Testis (tissue), 5 donors: ENCODE measurements at places on chromosomes 13 and 19.

- no peak for DNase-seq
Observed at GRCh38 chr13:39481491-39481890, 121.5 kb downstream of the LHFPL6 start.

GRCh38 chr19:17075864-17076542 is 426 bp downstream of the MYO9B start:
- DNase-seq, result no peak

DNA sequence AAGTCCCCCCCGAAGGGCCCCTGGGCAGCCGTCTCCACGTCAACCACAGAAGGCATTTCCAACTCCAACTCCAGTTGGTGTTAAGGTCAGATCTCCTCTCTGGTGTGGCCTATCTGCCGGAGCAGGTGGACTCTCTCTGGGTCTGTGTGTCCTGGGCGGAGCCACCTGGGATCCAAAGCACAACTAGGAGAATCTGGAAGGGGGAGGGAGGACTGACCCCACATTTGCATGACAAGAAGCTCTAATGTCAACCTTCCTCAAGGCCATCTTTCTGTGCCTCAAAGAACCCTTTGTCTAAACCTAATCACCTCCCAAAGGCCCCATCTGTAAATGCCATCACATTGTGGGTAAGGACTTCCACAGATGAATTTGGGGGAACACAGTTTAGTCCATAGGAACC is 381.5 kb downstream of the UQCRFS1 start:
- DNase-seq, result no peak

- DNase-seq, result peak; percentile 84
Observed at GRCh38 chr19:15123900-15124299, 16.7 kb downstream of the SYDE1 start.

DNA sequence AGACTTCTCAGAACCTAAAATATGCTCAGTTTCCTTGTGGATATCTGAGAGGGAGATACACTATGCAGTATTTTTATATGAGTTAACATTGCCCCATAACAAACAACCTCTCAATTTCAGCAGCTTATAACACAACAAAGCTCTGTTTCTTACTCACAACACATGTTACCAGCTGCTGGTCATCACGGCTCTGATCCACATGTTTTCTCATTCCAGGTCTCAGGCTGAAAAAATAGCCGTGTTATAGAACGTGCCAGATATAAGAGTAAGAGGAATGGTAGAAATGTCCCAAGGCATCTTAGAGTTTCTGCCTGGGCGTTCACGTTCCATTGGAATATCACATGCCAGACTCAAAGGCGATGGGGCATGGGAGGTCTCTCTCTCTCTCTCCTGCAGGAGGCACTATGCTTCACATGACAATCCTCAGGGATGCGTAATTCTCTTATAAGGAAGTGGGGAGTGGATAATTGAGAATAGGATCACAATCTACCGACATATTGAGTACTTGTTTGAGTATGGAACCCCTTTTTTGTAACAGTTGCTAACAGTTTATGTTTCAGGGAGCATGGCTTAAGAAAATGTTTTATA is 246.6 kb downstream of the NHLRC3 start:
- DNase-seq, result no peak

- no peak for DNase-seq
Observed at GRCh38 chr19:43300876-43301765, 31.8 kb upstream of the PSG9 start.

DNA sequence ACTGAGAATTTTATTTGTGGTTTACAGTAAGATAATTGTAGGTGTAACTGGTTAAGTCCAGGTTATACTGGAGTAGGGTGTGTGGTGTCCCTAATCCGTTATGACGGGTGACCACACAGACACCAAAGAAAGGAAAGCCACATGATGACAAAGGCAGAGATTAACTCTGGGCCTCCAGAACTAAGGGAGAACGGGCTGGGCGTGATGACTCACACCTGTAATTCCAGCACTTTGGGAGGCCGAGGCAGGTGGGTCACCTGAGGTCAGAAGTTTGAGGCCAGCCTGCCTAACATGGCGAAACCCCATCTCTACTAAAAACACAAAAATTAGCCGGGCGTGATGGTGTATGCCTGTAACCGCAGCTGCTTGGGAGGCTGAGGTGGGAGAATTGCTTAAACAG is 10.2 kb upstream of the FUT2 start:
- no peak for DNase-seq

DNA sequence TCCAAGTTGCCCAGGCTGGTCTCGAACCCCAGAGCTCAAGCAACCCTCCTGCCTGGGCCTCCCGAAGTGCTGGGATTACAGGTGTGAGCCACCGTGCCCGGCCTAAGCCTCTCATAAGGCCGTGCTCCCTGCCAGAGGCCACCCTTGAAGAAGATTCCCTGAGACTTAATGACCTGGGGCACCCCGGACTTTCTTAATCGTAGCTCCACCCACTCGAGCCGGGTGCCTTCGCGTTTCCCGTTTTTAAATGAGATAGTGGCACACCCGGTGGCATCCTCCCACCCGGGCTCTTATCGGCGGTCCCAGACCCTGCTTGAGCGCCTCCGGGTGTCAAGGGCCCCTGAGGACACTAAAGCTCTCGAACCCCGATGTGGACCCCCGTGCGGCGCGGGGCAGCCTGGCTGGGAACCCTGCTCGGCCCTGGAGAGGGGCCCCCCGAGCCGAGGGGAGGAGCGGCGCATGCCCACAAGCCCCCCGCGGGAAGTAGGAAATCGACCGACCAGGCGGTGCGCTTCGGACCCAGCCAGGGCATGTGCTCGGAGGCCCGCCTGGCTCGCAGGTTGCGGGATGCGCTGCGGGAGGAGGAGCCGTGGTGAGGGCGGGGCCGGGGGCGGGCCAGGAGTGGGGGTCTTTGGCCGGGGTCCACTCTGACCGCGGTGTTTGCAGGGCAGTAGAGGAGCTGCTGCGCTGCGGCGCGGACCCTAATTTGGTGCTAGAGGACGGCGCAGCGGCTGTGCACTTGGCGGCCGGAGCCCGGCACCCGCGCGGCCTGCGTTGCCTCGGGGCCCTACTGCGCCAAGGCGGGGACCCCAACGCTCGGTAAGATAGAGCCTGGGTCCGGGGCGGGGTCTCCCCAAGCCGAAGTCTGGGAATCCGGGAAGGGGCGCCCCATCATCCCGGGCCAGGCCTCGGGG is at the start of gene ANKLE1:
TSS of gene ANKLE1 (plus strand) at position 511 of the 914 bp plus-strand sequence. CDS start at position 531, 20 bp downstream.
- no peak for DNase-seq

DNA sequence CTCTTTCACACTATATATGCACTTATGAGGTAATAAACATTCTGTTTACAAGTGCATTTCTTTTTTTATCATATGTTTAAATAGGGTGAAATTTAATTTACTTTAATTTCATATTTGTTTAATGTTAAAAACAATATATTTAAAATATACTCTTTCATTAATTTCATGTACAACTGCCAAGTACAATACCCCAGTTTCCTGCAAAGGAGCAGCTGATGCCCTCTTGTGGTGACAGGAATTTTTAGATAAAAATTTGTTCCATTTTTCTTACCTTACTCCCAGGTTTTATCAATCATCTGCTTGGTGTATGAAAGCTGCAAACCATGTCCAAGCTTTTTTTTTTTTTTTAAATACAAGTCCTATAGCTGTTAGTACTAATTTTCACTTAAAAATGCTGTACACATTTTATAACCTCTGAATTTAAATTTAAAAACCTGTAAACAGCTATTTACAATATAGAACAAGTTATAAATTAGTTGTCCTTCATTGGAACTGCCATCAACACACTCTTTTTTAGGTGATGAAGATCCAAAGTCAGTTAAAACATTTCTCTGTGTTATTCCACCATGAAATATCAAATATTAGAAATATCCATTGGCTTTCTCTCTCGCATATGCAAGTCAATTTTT is 4.9 kb downstream of the PCDH20 start:
- no peak for DNase-seq

DNA sequence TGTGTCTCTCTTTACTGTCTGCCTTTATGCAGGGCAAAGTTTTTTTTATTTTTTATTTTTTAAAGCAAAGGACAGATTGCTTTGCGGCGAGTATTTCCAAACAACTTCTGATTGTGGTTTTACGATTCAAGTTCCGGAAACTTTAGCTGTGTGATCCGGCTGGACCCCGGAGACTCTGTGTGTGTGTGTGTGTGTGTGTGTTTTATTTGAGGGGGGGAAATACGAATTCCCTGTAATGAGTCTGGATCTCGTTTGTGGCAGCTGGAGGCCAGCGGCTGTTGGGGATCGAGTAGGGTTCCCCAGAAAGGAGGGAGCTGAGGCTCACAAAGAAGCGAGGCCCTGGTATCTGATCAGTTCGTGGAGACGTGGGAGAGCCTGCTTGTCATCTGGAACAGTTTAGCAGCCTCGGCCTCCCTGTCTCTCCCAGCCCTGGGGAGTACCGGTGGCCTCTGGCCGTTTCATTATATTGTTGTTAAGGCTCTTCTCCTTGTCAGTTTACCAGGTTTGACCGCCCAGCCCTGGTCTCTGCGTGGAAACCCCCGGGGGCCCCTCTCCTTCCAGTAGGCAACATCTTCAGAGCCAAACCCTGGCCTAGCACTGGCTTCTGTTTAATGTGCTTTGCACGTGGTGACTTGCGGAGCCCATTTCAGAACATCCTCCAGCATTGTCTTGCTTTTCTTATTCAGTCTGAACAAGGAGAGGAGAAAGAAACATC is 1.3 kb downstream of the FARP1 start:
- peak; percentile 64 for DNase-seq

GRCh38 chr13:84290386-84290785 is 408.1 kb upstream of the SLITRK1 start:
- no peak for DNase-seq

GRCh38 chr13:81639984-81640582 is 1299.2 kb upstream of the SPRY2 start:
- DNase-seq, result peak; percentile 65

GRCh38 chr19:1453525-1454364 is 3.8 kb downstream of the APC2 start:
- peak; percentile 84 for DNase-seq

DNA sequence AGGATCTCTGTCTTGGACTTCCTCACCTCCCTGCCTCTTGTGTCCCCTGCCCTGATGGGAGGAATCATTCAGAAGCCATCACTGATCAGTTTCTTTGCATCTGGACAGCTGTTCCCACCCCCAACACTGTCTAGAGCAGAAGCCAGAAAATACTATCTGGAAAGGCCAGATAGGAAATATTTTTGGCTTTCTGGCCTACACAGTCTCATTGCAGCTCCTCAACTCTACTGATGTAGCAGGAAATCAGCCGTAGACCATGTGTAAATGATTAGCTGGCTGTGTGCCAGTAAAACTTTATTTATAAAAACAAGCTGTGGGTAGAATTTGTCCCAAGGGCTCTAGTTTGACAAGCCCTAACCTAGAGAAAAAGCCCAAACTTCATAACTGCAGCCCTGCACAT is 5.6 kb downstream of the SIGLEC7 start:
- no peak for DNase-seq

DNA sequence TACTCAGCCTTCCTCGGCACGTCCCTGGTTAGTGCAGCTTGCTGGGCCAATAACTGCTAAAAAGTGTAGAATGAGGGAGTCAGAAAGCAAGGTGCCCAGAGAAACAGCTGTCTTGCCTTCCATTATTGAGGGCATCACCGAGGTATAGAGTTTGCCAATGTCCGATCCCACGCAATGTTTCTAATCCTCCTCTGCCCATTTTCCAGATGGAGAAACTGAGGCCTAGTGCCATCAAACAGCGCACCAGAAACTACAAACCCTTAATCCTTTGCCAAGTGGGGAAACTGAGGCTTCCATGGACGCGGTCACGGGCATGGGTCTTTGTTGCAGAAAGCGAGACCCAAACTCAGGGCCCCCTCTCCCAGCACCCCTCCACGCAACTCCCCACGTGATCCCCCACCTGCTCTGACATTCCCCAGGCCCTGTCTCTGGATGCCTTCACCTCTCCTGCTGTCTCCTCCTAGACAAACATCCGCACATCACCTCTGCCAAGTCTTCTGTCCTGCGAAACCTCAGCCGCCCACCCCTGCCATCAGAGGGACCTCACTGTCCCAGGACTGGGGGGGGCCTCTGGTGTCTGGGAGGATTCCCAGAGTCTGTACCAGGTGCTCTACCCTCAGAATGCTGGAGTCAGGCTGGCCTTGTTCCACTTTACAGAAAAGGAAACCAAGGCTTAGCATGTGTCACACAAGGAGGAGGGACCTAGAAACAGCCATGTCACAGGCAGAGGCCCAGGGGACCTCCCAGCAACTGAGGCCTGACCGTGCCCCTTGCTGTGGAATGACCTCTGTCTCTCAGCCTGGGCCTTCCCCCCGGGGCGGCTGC is 930 bp upstream of the PDE4C start:
- no peak for DNase-seq

- no peak for DNase-seq
Observed at GRCh38 chr13:46171217-46171616, 10.8 kb downstream of the LCP1 start.

DNA sequence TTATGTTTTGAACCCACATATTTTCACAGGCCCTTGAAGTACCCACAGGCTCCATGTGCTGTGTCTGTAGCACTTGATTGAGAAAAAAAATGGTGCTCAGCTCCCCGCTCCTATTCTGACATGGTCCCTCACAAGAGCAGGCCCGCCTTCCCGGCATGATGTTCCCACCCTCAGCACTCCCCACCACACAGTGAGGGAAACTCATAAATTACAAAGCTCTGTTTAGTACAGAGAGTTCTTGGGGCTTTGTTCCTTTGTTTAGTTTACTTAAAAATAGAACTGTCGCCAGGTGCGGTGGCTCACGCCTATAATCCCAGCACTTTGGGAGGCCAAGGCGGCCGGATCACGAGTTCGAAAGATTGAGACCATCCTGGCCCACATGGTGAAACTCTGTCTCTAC is 25.9 kb upstream of the ABCC4 start:
- DNase-seq, result no peak

DNA sequence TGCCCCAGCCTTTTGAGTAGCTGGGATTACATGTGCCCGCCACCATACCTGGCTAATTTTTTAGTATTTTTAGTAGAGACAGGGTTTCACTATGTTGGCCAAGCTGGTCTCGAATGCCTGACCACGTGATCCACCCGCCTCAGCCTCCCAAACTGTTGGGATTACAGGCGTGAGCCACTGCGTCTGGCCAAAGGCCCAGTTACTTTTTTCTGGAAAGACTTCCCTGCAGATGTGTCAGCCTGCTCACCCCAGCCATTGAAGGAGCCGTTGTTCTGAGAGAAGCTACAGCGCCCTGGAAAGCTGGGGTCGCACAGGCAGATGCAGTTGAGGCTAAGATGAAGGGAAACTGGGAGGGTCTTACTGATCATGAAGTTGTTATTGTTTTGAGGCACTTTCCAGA is 7.9 kb upstream of the ZNF626 start:
- no peak for DNase-seq

DNA sequence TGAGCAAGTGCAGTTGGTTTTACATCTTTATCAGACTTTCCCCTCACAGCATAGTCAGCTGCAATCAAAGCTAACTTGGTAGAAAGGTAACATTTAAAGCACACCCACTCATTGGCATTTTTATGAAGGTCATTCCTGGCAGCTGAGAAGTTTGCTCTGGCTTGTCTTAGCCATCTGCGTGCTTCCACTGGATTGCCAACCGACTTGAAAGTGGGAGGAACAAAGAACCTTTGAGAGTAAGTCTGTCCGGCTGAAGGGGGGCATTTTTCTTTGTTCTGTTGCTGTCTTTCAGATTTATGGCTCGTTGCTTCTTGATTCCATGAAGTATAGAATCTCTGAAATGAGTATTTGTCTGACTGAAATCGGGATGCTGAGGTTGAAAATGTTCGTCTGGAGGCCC is 103.1 kb downstream of the SACS start:
- peak; percentile 75 for DNase-seq

GRCh38 chr19:18364826-18365528 is 21.0 kb upstream of the GDF15 start:
- peak; percentile 88 for DNase-seq
